Activated CD4-positive, alpha-beta T cell treated with anti-CD3 and anti-CD28 coated beads for 36 hours (primary cell): ENCODE measurements at places on chromosomes 3 and 15. TPM values are rescaled to one million over a fixed set of nuclear protein-coding genes. Genes with fewer than 3 reads are reported as not detected.

The TMIE gene
- 1.5 TPM for total RNA-seq

The PXK gene
- total RNA-seq: 50.7 TPM

The SLTM gene
- 85.6 TPM for total RNA-seq

The DUSP7 gene
- total RNA-seq: 17.1 TPM

The NMD3 gene
- total RNA-seq: 65.5 TPM

The TICRR gene
- 28.9 TPM for total RNA-seq
